ENCODE measurements at places on chromosomes 3 and 15.

DNA sequence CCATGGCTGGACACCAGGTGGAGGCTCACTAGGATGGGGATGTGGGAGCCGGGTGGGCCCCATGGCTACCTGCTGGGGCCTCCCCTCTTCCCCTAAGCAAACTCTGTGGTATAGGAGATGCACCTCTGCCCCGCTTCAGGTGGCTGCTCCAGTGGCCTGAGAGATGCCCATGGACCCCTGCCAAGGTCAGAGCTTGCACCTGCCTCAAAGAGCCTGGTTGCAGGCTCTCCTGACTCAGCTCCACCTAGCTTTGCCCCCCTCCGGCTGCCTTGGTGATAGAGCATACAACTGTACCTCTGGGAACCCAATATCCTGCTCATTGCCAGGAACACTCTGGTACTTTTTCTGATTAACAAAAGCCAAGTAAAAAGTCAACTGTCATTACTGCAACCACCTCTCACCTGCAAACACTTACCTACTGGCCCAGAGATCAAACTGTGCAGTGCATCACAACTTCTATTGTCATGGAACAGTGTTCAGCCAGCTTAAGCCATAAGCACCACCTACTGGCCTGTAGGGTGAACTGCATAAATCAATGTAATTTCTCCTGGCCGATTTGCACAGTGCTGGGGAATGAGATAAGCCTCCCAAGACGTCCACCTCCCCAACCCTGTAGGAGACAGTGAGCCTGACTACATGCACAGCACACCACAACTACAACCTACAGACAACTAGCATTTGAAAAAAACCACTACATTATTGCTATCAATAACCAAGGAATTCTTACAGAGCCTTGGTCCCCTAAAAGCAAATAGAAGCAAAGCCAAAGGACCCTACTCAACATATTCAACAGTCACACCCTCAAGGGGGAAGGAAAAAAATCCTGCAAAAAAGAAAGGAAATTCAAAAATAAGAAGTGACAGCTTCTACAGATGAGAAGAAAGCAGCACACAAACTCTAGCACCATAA, 352.4 kb upstream of the ARHGEF26 start:
- peak; percentile 36 for DNase-seq

DNA sequence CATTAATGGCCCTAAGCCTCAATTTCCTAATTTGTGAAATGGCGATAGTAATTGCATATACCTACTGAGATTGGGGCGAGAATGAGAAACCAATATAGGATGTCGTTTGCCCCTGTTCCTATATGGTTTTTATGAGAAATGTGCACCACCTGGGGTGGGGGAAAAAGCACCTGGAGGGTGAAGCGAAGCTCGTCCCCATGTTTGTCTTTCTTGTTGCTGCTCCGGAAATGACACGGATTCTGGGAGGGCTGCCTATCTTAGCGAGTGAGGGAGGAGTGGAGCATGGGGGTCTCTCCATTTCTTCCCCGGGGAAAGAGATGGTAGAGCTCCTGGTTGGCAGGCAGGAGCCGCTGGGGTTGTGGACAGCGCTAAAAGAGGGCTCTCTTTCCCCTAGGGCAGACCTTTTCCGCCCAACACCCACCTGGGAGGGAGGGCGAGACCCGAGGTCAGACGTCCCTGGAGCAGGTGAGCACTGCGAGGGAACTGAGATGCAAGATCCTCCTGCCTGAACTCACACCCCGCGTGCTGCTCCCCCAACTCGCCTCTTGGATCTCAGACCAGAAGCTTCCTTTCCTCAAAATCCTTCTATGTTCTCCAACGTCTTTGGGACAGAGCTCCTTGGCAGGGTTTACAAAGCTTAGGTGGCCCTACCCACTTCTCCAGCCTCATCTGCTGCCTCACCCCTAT, 5.6 kb upstream of the BAHD1 start:
- no peak for DNase-seq

GRCh38 chr15:68274201-68274848, 3.2 kb upstream of the FEM1B start:
- no peak for DNase-seq

DNA sequence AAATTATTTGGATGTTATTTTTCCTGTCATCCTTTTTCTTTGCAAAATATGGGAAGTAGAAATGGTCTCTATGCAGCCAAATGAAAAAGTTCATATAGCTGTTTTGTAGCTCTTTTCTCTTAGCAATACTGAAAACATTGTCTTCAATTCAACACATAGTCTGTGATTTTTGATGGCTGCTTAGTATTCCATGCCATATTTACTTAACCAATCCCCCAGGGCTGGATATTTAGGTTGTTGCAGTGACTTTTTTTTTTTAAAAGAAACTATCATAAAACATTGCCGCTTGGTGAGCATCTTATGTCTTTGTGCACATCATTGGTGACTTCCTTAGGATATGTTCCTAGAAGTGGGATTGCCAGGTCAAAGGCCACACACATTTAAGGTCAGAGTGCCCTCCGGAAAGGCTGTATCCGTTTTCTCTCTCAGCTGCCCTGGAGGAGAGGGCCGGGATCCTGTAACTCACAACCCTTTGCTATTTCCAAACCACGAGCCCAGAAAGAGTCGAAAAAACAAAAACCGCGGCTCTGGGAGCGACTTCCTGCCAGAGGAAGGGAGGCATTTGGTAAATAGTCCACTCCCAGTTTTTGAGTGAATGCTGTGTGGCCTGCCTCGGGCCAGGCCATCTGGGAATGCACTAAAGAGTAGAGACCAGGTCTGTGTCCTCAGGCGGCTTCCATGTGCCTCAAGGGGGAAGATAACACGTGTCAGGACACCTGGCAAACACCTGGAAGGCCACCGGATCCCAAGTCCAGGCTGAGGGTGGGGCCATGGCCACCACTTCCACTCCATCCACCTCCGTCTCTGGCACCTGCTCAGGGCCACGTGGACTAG, 41.9 kb downstream of the SMAD6 start:
- no peak for DNase-seq

DNA sequence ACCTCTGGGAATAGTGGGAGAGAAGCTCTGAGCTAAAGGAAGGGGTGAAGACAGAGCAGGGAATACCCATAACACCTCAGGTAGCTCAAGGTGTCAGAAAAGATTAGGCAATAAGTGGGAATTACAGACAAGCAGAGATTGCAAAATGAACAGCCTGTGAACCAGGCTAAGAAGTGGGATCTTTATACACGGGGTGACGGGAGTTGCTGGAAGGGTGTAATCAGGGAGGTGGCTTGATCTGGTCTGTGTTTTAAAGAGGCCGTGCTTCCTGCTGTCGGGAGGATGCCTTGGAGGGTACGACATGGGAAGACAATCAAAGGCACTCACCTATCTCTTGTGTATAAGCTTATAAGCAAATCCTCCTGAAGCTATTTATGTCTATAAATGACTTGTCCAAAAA, 216.3 kb downstream of the CLSTN2 start:
- no peak for DNase-seq

DNA sequence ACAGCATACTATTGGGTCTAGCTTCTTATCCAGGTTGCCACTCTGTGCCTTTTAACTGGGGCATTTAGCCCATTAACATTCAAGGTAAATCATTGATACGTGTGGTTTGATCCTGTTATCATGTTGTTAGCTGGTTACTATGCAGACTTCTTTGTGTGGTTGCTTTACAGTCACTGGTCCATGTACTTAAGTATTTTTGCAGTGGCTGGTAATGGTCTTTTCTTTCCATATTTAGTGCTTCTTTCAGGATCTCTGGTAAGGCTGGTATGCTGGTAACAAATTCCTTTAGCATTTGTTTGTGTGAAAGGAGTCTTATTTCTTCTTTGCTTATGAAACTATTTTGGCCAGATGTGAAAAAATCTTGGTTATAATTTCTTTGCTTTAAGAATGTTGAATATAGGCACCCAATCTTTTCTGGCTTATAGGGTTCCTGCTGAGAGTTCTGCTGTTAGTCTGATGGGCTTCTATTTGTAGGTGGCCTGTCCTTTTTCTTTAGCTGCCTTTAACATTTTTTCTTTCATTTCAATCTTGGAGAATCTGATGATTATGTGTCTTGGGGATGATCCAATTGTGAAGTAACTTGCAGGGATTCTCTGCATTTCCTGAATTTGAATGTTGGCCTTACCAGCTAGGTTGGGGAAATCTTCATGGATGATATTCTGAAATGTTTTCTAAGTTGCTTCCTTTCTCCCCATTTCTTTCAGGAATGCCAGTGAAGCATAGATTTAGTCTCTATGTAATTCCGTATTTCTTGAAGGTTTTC, 39.3 kb downstream of the CCR1 start:
- no peak for DNase-seq

DNA sequence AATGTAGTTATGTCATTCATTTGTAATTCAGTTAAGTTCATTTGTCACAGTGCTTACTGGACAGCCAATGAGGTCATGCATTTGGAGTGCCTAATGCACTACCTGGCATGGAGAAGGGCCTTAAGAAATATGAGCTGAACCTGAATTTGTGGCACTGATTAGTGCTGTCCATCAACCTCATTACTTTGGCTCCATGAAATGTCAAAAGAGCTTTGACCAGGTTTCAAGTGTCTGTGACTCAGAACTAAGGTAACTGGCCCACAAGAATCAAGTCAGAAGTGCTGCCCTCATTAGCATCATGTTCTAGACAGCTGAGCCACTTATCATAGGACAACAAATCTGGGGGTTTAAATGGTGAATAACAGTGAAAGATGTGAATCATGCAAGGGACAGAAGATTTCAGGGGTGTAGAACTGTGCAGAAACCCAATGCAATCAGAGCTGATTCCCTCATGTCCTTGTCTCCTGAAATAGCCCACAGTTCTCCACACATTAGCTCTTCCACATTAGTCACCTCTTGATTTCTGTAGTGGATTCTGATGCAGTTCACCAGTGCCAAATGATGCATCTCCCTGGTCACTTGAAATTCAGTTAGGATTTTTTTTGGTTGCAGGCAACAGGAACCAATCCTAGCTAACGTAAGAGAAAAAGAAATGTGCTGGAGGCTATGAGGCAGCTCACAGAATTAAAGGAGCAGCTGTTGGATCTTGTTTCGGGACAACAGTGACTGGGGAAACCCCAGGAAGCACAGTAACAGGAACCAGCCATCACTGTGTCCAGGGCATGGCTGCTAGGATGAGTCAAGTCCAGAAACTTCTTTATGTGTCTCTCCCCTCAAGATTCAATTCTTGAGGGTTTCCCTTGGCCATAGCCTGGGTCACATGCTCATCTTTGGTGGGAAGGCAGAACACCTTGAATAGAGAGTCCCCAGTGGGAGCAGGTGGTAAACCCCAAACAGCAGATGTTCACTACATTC, 38.7 kb downstream of the CHST2 start:
- peak; percentile 15 for DNase-seq
